Brain microvascular endothelial cell (primary cell): ENCODE measurements at places on chromosomes 5 and 9.

GRCh38 chr9:133463864-133464615 is 4.3 kb downstream of the CACFD1 start:
- DNase-seq, result no peak

DNA sequence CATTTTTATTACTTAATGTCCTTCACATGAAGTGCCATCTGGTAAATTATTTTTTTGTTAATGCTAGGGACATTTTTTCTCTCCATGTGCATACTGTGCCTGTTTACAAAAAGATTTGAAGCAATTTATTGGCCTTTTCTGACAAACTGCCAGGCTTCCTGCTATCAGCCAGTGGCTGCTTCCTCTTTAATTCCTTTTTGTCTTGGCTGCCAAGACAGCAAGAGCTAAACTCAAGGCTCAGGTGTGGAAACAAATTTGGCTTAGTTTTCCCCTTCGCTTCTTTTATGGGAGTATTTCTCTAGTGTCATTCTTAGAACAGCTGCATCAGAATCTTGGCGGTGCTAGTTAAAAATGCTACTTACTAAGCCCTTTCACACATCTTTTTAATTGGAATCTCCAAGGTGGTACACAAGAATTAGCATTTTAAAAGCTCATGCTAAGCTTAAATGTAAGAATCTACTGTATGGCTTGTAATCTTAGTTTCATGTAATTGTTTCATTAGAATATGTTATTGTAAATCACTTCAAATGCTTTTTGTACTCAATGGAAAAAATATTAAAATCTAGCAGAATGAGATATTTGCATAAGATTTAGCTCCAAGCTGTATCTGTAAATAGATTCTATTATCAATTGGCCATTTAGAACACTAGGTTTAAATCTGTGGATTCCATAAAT is 134.2 kb upstream of the RASGRF2 start:
- DNase-seq, result no peak

DNA sequence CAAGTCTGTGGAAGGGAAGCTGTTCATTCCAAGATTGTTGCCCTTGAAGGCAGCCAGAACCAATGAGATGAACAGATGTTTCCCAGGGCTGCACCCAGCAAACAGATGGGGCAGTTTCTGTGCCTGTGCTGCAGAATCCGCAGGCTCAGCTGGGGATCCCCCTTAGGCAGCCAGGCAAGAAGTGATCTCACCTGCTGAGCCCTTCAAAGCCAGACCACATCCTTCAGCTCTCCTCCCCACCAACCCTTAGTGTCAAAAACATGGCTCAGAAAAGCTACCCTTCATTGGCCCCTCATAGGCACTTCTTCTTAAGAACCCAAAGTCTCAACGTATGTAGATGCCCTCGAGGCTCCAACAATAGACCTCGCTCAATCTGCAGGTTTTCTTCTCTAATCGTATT is 626.7 kb downstream of the CCDC171 start:
- no peak for DNase-seq

DNA sequence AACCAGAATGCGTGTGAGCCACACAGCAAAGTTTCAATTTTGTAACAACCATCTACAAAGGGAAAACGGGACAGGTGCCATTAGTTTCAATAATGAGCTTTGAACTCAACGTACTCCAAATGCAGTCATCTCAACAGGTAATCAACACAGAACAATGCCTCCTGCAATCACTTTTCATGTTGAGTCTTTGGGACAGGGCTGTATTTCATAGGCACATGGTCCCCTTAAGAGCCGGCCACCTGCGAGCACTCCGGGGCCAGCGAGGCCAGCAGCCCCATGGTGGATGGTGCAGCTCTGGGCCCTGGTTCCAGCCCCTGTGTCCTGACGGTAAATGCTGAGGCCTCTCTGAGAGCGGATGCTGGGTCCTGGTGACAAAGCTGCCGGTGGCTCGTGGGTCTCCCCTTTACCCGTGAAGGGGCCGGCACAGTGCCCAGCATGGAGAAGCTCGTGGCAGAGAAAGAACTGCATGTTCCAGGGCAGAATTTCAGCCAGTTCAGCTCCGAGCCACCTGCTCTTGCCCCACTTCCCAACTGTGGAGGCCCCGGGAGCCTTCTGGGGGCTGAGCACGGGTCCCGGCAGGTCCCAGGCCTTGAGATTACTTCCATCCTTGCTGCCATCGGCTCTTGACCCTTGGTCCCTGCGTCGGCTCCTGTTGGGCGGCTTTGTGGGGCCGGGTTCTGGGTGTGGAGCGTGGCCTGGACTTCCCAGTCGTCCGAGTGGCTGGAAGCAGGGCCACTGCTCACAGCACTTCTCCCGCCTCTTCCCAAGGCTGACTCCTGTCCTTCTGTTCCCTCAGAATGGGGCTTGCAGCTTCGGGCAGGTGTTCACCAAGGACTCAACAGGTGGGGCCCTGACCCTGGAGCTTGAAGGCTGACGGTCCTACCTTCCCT is 26.1 kb upstream of the RNU6ATAC start:
- DNase-seq, result no peak

DNA sequence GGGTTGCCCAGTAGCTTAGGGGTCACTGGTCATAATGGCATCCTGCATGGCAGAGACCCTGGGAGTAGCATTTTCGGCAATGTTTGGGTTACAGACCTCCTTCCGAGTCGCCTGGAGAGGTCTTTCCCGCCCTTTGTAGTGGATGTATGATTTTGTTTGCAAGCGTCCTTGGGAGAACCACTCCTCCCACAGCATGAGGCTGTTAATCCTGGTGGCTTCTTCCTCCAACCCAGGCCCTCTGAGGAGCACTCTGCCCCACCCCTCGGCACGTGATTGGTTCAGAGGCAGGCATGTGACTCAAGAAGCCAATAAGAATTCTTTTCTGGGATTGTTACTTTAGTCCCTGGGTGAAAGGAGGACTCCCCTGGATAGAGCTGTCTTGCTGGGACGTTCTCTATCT is 30.2 kb upstream of the GRHPR start:
- no peak for DNase-seq

DNA sequence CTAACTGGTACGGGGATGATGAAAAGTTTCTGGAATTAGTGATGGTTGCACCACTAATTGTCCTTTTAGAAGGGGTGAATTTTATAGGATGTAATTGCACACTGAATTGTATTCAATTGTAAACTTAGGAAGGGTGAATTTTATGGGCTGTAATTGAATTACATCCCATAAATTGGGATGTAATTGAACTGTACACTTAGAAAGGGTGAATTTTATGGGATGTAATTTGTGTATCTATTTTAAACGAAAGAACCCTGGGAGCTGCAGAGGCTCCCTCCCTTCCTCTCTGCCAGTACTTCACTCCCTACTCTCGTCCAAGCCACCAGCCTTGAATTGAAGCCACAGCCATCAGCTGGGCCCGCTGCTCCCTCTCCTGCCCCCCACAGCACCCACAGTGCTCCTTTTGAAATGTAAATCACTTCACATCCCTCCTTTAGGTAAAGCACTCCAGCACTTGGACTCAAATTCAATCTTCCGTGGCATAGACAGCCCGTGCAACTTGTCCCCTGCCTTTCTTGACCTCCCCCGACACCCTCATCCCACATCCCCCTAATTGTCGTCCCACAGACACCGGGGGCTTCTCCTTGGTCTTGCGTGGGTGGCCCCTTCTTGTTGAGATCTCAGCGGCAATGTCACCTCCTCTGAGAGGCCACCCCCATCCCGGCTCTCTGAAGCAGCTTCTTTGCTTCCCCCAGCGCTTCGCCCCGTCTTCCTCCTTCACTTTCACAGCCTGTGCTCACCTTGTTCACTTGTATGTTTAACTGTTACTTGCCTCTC is 84.2 kb upstream of the HRH2 start:
- DNase-seq, result no peak

DNA sequence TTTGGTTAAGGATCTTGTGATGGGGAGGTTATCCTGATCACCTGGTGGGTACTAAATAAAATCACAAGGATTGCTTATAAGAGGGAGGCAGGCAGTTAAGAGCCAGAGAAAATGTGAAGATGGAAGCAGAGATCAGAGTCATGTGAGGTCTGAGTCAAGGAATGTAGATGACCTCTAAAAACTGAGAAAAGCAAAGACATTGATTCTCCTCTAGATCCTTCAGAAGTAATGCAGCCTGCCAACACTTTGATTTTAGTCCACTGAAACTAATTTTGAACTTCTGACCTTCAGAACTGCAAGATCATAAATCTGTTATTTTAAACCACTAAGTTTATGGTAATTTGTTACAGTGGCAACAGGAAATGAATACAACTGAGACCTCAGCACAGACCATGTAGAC is 499.0 kb downstream of the GADD45G start:
- DNase-seq, result no peak

DNA sequence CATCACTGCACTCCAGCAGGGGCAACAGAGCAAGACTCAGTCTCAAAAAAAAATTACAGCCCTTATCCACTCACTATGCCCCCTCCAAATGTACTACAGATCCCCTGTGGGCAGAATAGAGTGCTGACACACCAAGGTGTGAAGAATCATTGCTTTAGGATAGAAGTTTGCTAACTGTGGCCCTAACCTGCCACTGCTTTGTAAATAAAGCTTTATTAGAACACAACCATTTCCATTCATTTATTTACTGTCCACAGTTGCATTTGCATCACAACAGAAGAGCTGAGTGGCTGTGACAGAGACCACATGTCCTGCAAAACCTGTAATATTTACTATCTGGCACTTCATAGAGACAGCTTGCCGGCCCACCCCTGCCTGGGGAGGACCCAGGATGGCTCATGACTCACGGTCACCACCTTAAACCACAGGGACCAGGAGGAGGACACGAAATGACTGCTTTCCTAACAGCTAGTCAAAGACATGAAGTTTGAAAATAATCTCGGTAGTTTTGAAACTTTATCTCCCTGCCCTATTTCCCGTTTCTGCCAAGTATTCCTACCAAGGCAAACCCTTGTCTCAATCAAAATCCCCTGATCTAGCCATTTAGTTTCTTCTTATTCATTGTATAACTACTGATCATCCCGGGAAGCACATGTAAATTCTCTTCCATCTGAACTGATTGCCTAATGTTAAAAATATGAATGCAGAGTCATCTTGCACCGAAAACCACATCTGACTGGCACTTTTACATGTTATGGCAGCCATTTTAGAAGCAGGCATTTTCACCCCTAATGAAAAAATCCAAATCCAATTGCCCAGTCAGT is 206.1 kb downstream of the SLIT3 start:
- DNase-seq, result peak; percentile 22
